NCI-H748 treated with DMSO at 0.1 percent for 48 hours (cell line): ENCODE measurements at places on chromosomes 7 and 10.
A peak's percentile ranks its signal among the peaks of the same experiment; 100 is the strongest.

DNA sequence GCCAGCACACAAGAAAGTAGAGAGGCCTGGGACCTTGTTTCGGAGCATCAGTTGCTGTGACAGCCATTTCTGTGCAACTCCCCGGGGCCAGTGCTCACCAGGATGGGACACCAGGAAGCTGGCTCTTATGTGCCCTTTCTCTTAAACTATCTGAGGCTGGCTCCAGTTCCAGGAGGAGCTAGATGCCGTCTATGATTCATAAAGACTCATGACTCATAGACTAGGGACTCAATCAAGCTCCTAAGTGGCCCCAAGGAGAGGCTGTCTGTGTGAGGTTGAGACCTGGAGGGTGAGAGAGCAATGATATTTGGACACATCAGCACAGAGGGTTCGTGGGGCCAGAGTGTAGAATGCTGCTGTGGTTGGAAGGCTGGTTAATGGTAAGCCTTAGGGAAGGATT lies 580.1 kb downstream of the CCSER2 start:
- DNase-seq, result no peak

DNA sequence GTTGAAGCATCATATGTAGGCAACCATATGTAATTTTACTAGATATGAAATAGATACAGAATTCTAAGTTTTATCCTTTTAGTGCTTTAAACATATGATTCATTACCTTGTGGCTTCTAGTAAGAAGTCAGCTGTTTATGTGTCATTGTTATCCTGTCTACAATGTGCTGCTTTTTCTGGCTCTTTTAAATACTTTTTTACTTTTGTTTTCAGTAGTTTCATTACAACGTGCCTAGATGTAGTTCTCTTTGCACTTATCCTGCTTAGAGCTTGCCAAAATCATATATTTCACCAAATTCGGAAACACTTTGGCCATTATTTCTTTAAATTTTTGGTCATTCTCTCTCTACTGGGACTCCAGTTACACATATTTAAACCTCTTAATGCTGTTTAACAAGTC lies 26.4 kb downstream of the YAE1 start:
- DNase-seq, result no peak

DNA sequence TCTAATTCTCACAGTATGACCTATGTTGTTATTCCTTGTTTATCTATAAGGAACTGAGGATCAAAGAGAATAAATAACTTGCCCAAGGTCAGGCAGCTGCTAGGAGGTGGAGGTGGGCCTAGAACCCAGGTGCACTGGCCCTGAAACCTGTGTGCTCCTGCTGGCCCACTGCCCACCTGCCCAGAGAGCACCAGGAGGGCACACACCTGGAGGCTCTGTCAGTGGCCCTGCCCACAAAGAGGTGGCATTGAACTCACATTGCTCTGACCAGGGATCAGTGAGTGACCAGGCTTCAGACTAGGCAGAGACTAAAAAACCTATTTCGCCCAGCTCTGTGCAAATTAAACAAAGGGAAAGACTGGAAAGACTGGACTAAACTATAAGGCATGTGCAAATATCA lies 210.6 kb downstream of the TNS3 start:
- no peak for DNase-seq

DNA sequence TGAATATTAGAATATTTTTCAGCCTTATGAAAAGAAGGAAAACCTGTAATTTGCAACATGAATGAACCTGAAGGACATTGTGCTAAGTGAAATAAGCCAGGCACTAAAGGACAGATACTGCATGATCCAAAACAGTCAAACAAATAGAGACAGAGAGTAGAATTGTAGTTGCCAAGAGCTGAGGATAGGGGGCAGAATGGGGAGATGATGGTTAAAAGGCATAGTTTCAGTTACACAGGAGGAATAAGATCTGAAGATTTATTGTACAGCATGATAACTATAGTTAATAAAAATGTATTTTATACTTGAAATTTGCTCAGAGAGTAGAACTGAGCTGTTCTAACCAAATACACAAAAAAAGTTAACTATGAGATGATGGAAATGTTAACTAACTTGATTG lies 149.0 kb upstream of the TMEM106B start:
- no peak for DNase-seq

DNA sequence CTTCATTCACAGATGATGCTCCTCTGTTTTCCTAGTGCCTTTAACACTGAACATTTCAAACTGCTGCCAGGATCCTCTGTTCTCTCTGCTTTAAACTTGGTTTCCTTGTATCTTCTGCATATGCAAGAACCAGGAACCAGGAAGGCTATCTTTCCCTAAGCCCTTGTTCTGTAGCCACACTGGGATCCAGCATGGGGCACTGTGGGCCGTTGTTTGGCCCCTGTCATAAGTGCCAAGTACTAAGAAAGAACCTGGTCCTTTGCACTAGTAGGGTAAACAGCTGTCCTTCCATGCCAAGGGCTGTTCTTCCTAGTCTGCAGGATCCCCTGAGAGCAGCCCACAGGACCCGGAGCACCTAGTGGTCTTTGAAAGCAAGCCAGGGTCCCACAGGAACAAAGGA lies 49.0 kb upstream of the TRIM8 start:
- no peak for DNase-seq

- no peak for DNase-seq
Observed at GRCh38 chr7:92797693-92798092, 38.7 kb downstream of the CDK6 start.

DNA sequence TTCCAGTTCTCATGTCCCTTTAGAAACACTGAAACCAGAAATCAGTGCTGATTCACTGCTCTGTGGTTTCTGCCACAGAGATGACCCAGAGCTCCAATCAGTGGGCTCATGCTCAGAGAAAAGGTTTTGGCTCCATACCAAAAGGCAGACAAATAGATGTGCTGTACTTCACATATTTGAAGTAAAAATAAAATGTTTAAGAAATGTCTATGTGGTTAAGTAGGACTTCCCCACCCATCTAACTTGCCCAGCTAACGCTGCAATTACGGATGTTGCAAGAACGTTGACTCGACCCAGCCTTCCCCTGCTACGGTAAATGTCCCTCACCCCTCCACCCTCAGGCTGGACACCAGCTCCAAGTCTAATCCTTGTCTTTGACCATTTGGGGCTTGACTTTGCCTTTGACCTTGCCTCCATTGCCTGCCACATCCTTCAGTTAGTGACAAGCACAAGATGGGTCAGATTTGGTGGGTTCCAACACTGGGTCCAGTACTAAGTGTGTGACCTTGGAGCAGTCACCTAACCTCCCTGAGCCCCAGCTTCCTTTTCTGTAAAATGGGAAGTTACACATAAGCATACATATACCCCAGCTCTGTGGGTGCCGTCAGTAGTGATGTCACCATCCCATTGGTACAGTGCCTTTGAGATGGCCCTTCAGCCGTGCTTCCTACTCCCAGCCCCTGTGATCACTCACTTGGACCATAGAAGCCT lies 95.8 kb downstream of the CHST15 start:
- DNase-seq, result no peak

- DNase-seq, result no peak
Observed at GRCh38 chr10:108902619-108903285, 1020.6 kb downstream of the XPNPEP1 start.

- DNase-seq, result no peak
Observed at GRCh38 chr10:73338801-73339368, 19.8 kb downstream of the CFAP70 start.

DNA sequence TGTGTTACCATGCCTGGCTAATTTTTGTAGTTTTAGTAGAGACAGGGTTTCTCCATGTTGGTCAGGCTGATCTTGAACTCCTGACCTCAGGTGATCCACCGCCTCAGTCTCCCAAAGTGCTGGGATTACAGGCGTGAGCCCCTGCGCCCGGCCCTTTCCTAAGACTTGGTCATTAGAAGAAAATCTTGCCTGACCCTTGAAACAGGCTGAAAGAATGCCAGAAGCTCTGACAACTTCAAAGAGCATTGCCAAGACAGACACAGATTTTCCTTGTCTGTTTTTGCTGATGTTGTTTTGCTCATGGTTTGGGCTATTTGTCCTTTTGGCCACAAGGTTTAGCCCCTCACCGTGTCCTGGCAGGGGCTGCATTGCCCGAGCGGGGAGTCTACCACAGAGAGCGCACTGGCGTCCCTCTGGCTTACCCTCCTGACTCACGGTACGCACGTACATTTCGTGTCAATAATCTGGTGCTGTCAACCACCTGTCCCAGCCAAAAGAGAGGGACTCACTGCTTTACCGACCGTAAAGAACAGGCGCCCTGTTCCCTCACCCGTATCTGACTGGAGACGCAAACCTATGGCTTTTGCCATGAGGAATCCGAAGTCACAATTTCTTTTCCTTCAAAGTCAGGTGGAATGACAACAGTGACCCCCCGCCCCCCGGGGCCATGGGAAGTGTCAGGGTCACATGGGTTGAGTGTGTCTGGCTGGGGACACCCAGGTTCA lies 10.1 kb upstream of the INPP5A start:
- no peak for DNase-seq

DNA sequence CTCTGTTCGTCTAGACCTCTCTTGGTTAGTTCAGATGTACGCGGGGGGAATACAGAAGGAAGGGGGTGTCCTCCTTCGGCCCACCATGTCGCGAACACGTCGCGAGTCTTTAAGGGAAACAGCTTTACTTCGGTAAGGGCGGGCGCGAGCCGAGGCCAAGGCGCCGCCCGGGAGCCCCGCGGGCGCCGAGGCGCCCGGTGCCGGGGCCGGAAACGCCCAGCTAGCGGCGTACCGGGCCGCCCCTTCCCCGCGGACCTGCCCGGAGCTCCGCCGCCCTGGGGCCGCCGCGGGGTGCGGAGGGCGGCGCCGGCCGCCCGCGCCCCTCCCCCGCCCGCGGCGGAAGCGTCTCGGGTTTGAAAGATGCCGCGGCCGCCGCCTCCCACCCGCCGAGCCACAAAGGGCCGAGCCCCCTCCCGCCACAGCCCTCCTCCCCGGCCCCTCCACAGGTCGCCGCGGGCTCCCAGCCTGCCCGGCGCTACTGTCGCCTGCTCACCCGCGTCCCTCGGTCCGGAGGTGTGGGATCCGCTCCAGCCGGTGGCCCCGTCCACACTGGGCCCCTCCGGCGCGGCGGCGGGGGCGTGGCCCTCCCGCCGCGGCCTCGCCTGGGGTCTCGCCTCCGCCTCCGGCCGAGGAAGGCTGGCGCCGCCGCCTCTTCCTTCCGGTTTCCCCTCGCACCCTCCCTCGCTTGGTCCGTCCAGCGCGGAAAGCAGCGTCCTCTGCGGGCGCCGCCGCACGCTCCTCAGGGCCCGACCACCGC lies at the start of gene KBTBD2:
TSS of gene KBTBD2 (minus strand) at position 718 of the 757 bp plus-strand sequence. CDS start 12,156 bp downstream, outside the sequence.
- DNase-seq, result peak; percentile 81

DNA sequence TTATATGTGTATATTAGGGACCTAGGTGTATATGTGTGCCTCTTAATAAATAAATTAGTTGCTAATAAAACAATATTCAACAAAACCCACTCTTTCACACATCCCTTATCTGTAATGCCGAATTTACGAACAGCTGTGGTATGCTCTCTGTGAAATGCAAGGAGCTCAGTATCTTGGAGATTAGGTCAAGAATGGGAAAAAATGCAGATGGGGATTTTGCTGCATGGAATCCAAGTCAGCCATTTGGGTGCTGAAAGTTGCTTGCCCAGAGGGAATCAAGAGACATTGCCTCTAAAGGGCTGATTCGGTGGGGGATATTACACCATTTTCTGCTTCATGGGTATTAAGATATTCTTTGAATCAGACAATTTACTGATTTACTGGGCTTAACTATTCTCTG lies 93.5 kb downstream of the CREB5 start:
- no peak for DNase-seq

GRCh38 chr10:78976825-78977755 lies 91.7 kb upstream of the ZMIZ1 start:
- DNase-seq, result no peak

GRCh38 chr7:107355616-107356015 lies 114.2 kb upstream of the GPR22 start:
- no peak for DNase-seq

DNA sequence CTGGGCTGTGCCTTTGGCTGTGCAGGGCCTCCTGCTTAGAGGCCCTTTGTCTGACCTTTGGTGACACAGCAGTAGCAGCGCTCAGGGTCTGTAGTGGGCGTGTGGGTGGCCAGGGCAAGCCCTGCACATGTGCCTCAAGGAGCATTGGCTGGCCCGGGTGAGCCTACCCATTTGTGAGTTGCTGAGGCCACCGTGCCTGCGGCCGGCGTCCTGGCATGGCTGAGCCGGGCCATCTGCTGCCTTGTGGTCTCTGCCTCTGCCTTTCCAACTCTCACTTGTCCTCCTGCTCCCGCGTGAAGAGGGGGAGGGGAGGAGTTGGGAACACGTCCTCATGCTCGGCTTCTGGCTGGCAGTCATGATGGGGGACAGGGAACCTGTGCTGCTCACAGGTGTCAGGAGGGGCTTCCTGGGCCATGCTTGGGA lies 9.2 kb upstream of the ORAI2 start:
- no peak for DNase-seq

GRCh38 chr7:375321-375831 lies 85.4 kb downstream of the FOXL3 start:
- no peak for DNase-seq

DNA sequence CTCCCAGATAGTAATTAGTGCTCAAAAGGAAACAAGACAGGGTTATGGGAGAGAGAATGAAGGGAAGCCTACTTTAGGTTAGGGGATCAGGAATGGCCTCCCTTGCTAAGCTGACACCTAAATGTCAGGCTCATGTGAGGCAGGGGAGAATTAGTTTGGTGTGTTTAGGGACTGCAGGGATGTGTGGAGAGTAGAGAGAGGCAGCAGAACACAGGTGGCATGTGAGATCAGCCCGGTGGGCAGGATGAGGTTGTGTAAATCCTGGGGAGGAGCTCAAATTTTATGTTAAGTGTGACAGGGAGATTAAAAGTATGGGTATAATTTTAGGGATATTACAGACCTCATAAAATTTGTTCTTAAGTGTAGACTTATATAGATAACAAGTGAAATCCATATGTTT lies 56.2 kb upstream of the ZNF438 start:
- DNase-seq, result no peak

- DNase-seq, result no peak
Observed at GRCh38 chr7:35650751-35651150, 44.2 kb downstream of the HERPUD2 start.

DNA sequence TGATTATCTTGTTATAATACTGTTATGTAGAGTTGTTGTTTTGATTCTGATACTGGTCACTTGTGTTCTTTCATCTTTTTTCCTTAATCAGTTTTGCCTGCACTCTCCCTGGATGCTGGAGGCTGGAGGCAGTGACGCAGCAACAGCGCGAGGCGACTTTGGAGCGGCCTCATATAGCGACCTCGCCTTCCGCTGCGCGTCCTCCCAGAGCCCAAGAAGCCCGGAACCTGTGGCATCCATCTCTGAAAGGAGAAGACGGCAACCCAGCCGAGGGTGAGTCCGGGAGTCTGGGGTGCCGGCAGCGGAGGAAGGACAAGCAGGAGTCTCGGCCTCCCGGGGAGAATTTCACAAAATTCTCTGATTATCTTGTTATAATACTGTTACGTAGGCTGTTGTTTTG lies 161.2 kb downstream of the ZNF33B start:
- no peak for DNase-seq

GRCh38 chr7:91031757-91032156 lies 232.5 kb upstream of the FZD1 start:
- DNase-seq, result peak; percentile 43
